ENCODE measurements at places on chromosomes 2 and 18.

DNA sequence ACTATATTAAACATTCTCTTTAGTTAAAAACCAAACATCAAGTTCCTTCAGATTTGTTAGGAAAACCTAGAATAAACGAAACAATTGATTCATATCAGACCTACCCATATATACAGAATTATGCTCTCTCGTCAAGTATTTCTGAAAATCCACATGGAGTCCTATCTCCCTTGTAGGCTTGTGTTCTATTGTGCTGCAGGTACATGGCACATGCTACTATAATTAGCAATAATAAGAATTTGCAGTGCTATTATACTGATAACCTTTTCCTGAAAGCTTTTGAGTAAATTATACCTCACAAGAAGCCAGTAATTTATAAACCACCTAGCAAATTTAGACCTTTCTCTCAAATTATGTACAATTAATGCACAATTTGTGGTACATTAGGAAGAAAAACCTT lies 158.6 kb upstream of the STK17B start:
- DNase-seq = no peak

- DNase-seq = no peak
These were observed 94.1 kb upstream of the THOC1 start for GRCh38 chr18:361941-362310.

DNA sequence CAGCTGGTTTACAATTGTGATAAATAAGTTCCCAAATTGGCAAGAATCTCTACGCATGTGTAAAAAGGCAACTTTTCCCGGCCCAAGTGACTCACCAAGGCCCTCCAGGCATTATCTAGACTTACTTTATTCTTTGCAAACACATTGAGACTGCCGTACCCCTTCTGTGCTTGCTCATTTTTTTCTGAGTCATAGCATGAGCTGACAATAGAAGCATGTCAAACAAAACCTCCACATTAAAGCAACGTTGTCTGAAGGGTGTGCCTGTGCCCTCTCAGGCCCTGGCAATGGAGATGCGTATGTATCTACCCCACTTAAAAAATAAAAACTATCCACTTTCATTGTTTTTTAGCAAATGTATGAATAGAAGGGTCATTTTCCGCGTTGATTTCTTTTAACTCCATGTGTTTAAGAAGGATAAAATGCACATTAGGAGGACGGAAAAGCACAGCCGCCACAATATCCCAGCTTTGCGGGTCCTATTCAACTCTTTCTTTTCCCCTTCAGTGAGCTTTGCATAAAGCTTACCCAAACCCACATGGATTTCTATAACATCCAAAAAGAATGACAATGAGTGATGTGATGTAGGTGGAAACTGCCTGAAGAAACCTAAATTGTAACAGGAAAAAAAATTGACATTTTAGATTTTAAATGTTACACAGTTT lies 298.2 kb downstream of the CDCA7 start:
- no peak for DNase-seq

GRCh38 chr2:24568551-24568950 lies 77.5 kb downstream of the NCOA1 start:
- no peak for DNase-seq

- no peak for DNase-seq
These were observed 110.9 kb upstream of the BZW1 start for GRCh38 chr2:200700856-200701255.

DNA sequence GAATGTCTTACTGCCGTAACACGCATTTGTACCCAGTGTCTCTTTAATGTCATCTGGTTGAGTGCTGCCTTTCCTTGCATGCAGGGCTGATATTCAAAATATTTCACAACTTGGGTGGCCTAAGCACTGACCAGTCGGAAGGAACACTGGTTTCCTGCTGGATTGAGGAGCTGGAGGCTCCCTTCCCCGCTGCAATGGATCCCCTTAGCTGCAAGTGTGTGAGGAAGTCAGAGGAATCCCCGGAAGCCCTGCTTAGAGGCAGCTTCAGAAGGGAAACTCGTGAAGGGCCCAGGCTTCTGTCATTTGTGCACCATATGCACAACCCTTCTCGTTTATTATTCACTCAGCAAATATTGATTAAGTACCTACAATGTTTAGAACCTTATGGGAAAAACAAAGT lies 33.2 kb upstream of the SP3 start:
- DNase-seq = no peak

Data from CD4-positive, alpha-beta T cell treated with Interleukin-10 for 1 hour (primary cell).